CD4-positive, alpha-beta T cell treated with Interleukin-4 for 1 hour (primary cell): ENCODE measurements at places on chromosomes 5 and 9.

DNA sequence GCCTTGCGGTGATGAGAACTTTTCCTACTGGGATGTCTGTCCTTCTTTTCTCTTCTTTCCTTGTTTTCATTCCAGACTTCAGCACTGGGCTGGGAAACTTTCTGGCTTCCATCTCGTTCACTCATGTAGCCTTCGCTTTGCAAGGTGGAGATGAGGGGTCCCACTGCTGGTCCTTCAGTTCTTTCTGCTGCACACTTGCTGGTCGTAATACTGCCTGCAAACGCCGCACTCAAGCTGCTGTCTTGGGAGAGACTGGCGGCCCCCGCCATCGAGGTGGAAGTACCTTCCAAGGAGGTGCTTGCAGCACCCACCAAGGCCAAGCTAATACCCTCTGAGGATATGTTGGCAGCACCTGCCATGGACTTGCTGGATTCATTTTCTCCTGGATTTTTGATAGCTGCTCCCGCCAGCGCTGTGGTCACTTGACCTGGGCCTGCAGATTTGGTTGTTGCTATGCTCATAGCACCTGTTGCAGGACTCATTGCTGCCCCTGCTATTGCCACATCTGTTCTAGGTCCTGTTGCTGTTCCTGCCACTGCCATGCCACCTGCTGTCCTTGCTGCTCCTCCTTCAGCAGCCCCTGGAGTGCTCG is 3.0 kb downstream of the GARIN3 start:
- DNase-seq: no peak

DNA sequence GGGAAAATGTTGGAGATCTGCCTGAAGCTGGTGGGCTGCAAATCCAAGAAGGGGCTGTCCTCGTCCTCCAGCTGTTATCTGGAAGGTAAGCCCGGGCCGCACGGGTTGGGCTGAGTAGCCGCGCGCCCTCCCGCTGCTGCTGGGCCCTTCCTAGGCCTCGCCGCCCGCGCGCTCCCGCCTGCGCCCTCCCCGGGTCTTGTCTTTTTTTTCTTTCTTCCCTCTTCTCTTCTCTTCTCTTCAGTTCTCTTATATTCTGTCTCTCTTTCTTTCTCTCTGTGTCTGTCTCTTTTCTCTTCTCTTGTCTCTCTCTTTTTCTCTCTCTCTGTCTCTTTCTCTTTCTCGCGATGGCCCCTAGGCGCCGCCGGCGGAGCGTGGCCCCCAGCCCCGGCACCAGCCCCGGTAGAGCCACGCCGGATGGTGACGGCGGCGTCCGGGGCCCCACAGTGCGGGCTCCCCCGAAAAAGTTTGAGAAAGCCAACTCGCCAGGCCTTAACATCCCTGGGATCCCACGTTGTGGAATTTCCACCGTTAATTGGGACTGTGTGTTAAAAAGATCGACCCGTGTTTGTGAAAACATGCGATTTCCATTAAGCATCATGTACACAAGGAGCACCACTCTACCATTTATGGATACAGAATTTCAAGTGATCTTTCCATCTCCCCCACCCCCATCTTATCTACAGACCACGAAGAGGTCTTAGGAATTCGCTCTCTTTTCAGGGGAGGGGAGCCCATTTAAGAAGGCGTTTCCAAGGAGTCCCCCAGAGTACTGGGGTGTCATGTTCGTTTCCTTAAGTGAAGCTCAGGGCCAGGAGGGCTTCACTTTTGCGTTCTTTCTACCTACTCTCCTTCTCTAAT is 616 bp downstream of the ABL1 start:
- no peak for DNase-seq

GRCh38 chr5:97078958-97079743 is 63.3 kb downstream of the LIX1 start:
- DNase-seq: no peak

DNA sequence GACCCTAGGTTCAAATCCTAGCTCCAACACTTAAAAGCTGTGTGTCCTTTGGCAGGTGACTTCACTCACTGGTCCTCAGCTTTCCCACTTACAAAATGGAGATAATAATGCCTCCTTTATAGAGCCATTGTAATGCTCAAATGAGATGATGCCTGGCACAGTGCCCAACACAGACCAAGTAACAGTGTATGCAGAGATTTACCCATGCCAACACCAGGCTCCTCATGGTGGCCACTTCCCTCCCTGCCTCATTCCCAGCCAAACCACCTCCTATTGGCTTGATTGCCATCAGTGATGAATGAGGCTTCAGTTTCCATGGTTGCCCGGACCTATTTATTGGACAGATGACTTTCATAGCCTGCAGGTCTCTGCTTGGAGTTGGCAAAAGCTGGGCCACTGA is 469.4 kb downstream of the CDK5RAP2 start:
- DNase-seq: no peak

GRCh38 chr5:2651116-2651515 is 100.4 kb downstream of the IRX2 start:
- DNase-seq: no peak

DNA sequence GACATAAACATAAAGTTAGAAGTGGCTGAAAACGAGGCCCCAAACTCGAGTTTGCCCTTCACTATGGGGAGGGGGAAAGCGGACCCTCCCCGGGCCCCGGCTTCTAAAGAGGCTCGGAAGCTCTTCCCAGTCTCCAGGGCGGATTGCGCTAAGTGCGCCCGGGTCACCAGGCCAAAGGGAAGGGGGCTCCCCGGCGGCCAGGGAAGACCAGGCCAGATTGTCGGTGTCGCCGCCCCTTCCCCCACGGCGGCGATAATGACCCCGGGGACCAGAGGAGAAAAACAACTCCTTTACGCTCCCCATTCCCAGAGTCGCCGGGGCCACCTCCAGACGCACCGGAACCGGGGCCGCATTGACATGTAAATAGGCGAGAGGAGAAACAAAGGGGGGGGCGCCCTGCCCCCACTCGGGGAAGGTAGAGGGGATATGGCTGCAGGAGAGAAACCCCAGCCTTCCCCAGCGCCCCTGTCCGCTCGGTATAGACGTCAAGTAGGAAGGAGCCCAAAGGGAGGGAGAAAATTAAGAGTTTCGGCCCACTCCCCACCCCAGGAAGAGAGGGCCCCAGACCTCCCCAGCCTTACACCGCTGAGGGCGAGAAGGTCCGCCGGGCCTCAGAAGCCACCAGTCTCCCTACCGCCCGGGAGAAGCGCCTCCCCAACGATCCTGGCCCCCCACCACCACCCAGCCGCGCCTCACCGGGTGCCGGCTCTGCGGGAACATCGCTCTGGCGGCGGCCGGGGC is 1.7 kb downstream of the TLE1 start:
- DNase-seq: no peak

DNA sequence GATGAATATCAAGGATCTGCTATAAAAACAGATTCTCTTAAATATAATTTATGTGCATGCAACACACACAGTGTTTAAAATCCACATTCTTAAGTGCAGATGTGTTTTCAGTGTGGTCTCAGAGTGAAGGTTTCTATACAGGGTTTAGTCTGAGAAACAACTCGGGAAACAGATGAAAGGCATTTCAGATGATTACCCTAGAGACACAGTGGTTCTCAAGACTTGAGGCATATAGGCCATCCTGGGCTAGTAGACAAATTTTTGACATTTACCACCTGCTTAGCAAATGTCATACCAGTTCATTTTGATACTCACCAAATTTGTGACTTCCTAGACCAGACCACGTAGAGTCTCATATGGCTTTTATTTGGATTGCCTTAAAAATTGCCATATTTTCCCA is 216.5 kb downstream of the ARL15 start:
- no peak for DNase-seq

- DNase-seq: no peak
Observed at GRCh38 chr5:76657091-76657490, 33.9 kb upstream of the F2RL2 start.

- no peak for DNase-seq
Observed at GRCh38 chr9:114284316-114285060, 38.4 kb upstream of the ORM1 start.

GRCh38 chr9:22030101-22030598 is 21.0 kb upstream of the CDKN2B start:
- no peak for DNase-seq

- DNase-seq: no peak
Observed at GRCh38 chr5:82149434-82149833, 128.7 kb downstream of the RPS23 start.

DNA sequence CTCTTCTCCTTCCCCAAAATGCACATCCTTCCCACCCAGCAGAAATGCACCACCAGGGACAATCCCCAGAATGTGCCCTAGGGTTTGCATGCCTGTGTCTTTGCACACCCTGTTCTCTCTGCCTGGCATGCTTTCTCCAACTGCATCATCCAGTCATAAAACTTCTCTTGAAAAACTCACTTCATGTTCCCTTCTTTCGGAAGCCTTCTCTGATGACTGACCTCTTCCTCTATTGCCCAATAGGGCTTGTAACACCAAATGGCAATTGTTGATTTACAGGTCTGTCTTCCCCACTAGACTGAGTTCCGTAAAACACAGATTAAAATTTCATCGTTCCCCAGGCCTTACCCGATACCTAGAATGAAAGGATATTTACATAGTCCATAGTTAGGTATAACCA is 83.1 kb upstream of the SPOCK1 start:
- DNase-seq: no peak

DNA sequence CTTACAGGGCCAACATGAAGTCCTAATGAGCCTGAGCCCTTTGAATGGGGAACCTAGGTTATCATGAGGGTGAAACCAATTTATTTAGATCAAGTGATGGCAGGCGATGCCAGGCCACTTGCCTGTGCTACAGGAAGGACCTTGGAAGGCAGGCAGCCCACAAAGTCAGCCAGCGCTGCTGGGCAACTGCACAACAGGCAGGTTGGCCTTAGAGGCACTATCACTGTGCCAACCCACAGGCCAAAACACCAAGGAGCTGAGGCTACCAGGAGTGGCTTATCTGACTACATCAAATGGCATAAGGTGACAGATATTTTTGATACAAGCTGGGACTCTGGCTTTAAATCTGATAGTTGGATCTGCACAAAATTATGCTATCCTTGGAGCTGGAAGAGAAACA is 319.1 kb downstream of the NTRK2 start:
- DNase-seq: no peak
